ENCODE measurements at places on chromosomes 1 and 21.

GRCh38 chr1:59194621-59195020, 102.3 kb upstream of the FGGY start:
- DNase-seq, result no peak

DNA sequence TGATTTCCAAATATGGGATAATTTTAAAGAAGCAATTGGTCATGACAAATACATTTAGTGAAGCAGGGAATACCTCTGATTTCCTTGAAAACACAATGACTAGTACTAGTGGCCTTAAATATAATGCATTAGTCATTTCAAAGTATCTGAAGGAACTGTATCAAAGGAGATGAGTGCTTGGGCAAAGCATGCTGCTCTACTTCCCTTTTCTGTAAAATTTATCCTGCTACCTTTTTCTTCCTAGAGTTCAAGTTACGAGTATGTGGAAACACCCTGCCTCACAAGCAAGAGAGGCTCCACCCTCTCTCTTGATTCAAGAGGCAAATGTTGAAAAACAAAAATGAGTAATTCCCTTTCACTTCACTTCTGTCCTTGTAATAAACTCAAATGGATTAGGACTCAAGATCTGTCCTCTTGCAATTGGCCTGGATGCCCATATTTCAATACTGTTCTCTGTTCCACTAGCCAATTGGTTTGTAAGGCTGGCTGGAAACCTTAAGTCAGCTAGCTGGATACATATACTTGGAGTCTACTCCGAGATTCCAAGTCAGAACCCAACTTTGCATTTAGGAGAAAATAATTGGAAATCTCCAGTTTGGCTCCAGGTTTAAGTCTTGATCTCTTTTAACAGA, 92.5 kb downstream of the CDC42BPA start:
- DNase-seq, result no peak

- no peak for DNase-seq
These were observed 3.3 kb upstream of the FMOD start for GRCh38 chr1:203354246-203354645.

- DNase-seq, result peak; percentile 59
These were observed 71.0 kb downstream of the EBNA1BP2 start for GRCh38 chr1:43101061-43101460.

- no peak for DNase-seq
These were observed 64.4 kb upstream of the ETS2 start for GRCh38 chr21:38741092-38741949.

DNA sequence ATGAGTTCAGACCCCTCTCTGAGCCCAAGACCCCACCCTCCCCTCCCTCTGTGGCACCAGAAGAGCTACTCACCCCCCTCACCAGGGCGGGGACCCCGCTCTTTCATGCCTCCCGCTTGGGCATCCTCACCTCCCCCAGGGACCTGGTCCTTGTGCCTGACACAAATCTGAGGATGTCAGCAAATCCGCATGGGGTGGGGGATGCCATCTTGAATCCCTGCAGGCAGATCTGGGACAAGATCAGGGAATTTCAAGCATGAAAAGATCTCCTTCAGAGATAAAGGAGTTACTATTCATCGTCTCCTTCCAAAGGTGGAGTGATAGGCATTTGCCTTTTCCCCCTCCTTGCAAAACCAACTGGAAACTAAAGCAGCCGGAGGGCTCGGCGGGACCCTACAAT, 81.1 kb downstream of the DISP3 start:
- DNase-seq, result no peak

GRCh38 chr1:118751166-118751565, 237.0 kb downstream of the TBX15 start:
- no peak for DNase-seq

GRCh38 chr1:160413716-160414115, 13.4 kb downstream of the VANGL2 start:
- no peak for DNase-seq

- DNase-seq, result no peak
These were observed 46.8 kb upstream of the ECE1 start for GRCh38 chr1:21337010-21337437.

DNA sequence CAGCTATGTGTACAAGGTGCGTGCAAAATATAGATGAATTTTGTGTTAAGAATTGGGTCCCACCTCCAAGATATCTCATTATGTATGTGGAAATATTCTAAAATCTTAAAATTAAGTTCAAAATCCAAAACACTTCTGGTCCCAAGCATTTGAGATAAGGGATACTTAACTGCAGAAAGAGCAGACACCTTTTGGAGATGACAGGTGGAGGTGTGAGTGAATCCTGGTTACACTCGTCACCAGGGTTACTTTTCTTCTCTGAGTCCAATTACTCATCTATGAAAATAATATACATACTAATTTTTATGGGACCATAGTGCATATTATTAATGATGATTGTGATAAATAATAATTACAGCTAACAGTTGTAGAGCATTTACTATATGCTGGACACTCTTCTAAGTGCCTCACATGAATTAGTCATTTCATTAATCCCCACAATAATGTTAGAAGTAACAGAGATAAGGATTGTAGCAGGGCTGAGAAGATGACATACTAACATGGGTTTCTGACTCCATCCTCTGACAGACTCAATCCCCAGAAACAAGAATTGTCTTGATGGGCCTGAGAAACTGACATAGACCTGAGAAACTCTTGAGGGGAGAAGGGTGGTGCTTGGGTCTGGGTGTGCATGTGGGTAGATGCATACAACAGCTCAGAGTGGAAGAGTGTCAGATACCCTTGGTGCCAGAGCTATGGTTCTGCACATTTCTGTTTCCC, 8.3 kb upstream of the FASLG start:
- DNase-seq, result no peak

- peak; percentile 88 for DNase-seq
These were observed 10.0 kb upstream of the ARHGAP29 start for GRCh38 chr1:94247138-94248094.

DNA sequence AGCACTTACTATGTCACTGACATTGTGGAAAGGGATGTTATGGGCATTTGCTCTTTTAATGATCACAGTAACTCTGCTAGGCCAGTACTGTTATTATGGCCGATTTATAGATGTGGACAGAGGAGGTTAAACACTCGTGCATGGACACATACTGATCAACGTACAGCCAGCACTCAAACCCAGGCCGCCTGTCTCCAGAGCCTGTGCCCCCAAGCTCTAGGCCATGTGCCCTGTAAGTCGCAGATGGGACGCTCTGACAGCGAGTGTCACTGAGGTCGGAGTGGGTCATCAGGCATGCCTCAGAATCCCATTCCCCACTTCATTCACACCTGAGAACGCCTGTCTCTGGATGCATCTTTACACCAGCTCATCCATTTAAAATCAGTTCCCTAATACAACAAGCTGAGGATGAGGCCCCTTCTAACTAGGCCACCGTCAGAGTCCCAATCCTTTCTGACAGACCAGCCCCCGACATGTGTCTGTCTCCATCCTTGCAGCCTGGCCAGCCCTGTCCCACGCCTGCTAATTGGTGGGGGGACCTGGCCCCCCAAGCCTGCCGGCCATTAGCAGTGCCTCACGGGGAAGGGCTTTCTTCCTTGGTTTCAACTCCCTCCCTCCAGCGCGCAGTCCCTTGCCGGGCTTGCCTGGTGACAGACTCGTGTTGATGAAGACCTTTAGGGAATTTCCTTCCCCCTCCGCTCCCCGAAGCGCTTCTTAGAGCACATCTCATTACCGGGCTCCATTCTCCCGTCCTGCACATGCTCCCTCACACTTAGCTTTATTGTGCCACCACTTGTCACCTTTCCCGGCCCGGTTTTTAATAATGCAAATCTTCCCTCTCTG, 436.8 kb downstream of the KIF26B start:
- DNase-seq, result no peak

DNA sequence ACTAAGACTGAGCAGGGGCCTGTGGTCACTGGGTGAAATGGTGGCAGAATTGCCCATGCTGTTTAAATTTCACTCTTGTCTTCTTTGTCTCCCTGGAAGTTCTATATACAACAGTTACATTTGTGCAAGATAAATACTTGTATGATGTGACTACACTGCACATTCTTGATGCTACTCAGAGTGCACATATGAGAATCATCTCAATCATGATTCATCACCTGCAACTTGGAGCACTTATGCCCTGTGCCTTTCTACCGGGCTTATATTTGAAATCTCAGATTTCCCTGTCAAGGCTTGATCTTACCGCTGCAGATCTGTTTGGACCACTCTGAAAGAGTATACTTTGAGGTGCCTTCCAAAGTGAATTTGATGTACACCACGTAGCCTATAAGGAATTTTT, 10.6 kb downstream of the PGM1 start:
- no peak for DNase-seq

GRCh38 chr1:38077523-38078147, 31.0 kb upstream of the POU3F1 start:
- no peak for DNase-seq

- peak; percentile 74 for DNase-seq
These were observed 5.4 kb upstream of the NEK2 start for GRCh38 chr1:211680752-211681327.

- DNase-seq, result no peak
These were observed 30.8 kb downstream of the EPHA2 start for GRCh38 chr1:16125088-16125470.

GRCh38 chr1:6419804-6420453, at the start of gene HES2:
HES2 (minus strand) TSS chr1:6419919; CDS start chr1:6419820, 99 bp downstream.
- no peak for DNase-seq

GRCh38 chr1:65179148-65179547, 31.1 kb downstream of the AK4 start:
- DNase-seq, result no peak

DNA sequence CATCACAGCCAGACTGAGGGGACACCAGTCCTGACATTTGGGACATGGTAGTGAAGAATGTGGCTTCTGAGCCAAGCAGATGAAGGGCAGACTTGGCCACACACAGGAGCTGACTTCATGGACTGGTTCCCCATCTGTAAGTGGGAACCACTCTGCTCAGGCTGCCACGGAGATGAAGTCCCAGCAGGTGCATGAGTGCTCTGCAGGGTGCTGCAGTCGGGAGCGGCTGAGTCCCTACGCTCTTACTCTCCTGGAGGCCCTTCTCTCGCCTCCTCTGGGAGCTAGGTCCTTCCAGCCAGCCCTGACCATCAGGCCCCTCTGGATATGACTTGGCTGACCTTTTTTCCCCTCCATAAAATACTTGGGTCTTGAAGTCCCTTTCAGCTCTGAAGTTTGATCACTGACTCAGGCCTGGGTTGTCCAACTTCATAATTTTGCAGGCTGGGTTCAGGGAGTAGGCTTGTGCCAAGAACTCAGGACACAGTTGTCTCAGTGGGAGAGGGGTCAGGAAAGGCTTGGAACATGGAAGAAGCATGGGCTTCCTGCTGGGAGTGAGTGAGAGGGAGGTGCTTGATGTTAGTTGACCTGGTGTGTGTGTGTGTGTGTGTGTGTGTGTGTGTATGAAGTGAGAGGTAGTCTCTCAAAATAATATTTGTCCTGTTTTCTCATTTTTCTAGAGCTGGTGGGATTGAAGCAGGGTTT, 21.0 kb upstream of the EPS8L3 start:
- DNase-seq, result peak; percentile 25

DNA sequence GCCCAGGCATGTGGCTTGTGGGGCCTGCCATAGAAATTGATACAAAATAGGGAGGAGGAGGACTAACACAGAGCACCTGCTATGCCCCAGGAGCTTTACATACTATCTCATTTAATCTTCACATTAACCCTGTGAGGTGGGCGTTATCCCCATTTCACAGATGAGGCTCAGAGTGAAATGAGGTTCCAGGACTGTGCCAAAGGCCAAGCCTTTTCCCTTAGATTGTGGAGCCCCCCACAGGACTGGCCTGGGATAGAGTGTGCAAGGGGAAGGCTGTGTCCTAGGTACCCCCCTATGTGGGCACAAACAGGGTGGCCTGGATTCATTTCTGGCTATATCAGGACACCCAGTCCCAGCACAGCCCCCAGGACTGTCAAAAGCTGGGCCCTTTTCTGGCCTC, 2.2 kb upstream of the DDOST start:
- DNase-seq, result no peak

GRCh38 chr21:20882462-20883407, 115.5 kb upstream of the NCAM2 start:
- peak; percentile 36 for DNase-seq

DNA sequence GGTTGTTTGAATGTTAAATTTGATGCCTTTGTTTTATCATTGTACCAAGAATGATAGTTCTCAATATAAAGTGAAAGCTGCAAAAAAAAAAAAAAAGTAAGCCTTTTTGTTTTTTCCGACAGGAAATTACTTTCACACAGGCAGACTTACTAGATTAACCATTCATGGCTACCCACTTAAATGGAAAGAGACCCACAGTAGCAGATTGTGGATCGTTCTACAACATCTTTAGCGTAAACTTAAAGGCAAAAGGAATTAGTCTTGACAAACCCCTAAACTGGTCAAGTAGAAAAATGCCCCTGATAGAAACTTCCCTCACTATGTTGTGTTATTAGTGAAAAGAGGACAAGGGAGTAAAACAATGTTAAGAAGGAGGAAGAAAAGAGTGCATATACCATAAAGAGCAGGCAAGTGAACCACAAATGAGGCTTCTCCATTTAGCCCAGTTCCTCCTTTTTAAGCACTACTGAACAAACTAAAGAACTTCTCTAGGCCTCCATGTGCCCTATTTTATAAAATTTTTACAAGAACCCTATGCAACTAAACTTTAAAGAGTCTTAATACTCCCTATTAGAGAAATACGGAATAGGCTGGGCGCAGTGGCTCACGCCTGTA, 1560.3 kb downstream of the MRPL39 start:
- no peak for DNase-seq

DNA sequence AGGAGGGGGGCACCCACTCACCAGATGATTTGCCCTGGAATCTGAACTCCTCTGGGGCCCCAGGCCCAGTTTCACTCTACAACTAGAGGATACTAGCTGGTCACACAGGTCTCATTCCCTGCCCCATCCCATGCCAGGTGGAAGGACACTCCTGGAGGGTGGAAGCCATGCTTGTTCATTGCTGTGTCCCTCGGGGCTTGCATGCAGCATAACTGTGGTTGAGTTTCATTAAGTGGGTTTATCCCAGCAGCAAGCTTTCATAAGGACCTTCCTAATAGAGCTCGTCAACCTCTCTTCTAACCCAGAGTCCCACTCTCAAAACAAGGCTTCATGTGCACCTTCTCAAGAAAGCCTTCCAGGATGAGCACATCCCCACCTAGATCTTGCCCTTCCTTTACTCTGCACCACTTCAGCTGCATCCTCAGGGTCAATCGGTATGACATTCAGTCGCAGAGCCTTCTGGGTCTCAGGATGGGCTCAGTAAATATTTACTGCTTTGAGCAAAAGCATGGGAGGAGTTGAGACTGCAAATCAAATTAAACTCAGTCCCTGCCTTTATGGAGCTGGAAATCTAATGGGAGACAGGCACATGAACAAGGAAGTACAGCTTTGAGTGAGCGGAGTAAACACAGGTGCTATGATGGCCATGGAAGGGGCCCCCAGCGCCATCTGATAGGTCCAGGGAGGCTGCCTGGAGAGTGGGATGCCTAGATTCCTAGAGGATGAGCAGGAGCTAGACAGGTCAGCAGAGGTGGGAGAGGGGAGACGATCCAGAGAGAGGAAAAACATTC, 32.3 kb downstream of the LAMB3 start:
- no peak for DNase-seq

Measured in Right ventricle myocardium superior (tissue), 1 donor.